ENCODE measurements at places on chromosomes 1 and 21.

- DNase-seq: no peak
Observed at GRCh38 chr1:174777262-174777661, 222.5 kb upstream of the CACYBP start.

GRCh38 chr1:205064741-205065316, 19.4 kb downstream of the TMEM81 start:
- DNase-seq: no peak

DNA sequence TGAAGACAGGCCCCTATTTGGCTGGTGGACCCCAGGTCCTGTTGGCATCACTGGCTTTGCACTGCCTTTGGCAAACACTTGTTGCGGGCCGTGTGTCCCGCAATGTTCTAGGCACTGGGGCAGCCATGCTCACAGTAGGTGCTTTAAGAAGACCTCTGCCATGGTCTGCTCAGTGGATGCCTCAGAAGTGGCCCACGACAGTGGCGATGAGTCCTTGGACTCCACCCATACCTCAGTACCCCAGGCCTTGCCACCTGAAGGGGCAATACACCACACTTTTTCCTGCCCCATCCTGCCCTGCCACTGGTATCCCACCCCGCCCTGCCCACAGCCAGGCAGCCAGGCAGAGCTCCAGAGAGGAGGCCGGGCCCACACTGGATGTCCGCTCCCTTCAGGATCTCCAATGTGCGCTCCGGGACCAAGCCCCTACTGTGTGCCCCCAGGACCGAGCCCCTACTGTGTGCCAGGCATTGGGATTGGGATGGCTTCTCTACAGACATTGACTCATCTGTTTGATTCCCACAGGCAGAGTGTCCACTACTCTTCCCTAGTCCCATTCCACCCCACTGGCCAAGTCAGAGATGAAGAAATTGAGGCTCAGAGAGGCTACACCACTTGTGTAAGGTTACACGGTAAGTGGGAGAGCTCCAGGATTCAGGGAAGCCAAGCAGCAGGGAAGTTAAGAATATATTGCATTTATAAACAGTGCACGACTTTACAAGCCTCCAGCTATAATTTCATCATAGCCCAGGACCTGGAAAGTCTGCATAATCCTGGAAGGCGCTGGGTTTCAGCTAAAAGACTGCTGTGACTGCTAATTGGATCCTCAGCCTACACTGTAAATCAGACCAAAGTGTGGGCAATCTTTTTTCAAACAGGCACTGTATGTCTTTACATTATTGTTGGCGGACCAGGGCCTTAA, 101.6 kb downstream of the DMRTB1 start:
- no peak for DNase-seq

GRCh38 chr1:175774921-175775320, 31.5 kb upstream of the TNR start:
- no peak for DNase-seq

GRCh38 chr1:14652840-14653239, 54.4 kb downstream of the KAZN start:
- DNase-seq: no peak

- no peak for DNase-seq
Observed at GRCh38 chr1:30329263-30329753, 394.1 kb downstream of the MATN1 start.

DNA sequence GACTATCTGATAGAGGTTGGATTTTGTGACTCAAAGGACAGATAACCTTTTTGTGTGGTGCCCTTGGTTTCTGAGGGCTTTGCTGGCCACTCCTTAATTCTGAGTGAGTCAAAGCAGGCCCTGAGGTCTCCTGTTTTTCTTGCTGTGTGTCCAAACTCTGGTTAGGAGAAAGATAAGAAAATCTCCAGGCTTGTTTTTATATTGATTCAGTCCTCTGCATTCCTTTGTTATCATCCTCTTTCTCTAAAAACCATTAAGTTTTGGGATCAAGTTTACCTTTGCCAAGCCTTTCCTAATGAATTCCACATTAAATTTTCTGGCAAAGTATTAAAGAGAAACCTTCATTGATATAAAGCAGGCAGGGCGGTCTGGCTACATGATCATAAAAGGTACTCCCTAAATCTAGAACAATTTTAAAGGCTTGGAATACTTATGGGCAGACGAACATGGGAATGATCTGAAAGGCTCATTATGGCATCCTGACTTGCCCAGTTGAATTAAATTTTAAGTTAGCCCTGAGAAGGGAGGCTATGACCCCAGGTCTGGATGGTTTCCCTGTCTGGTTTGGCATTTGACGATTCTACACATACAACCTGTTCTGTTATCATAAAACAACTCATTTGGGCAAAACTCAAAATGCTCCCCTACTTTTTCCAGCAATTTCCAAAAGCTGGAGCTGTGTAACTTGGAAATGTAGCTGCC, 20.8 kb downstream of the ZBTB8B start:
- DNase-seq: no peak

GRCh38 chr1:242002072-242002471, 3.2 kb upstream of the MAP1LC3C start:
- DNase-seq: no peak

- DNase-seq: no peak
Observed at GRCh38 chr1:108862017-108862610, 5.2 kb upstream of the AKNAD1 start.

DNA sequence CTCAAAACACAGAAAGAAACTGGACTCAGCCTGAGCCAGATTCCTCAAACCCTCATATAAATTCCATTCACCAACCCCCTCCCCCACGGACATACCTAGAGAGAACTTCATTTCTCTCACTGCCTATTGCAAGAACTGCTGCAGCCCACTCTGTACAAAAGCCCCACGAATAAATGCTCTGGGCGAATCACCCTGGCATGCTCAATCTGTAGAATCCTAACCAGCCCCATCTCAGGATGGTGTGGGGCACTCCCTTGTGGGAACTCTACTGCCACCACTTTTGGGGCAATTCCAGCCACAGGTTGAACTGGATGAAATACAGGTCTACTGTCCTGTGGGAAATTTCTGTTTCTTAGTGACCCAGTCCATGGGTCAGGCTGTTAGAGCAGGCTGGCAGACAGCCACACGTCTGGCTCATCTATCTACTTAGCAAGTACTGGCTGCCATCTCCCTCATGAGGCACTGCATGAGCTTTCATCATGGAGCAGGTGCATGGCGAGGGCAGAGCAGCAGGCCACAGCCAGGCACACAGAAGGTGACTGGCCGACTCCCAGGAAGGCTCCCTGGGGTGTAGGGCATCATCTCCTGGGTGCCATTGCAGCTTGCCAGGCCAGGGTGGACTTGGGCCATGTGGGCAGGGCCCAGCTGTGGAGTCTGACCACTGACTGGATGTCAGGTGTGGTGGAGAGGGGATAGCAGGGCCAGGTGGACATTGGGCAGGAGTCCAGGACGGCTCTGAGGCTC, 1.6 kb upstream of the C1orf35 start:
- no peak for DNase-seq

DNA sequence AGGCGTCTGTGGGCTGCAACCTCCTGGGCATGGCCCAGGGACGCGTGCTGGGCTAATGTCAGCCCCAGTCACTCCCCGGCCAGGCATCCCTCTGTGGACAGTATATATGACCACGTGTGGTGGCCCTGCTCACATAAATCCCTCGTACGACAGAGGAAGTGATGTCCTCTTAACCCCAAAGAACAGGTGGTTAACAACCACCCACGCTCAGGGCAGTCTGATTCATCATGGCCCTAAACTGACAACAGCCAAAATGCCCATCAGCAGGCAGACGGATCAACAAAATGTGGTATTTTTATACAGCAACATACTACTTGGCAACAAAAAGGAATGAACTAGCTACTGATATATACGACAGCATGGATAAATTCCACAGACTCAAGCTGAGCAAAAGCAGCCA, 51.0 kb downstream of the ECE1 start:
- no peak for DNase-seq

GRCh38 chr1:3597599-3597964, 13.7 kb downstream of the MEGF6 start:
- no peak for DNase-seq

DNA sequence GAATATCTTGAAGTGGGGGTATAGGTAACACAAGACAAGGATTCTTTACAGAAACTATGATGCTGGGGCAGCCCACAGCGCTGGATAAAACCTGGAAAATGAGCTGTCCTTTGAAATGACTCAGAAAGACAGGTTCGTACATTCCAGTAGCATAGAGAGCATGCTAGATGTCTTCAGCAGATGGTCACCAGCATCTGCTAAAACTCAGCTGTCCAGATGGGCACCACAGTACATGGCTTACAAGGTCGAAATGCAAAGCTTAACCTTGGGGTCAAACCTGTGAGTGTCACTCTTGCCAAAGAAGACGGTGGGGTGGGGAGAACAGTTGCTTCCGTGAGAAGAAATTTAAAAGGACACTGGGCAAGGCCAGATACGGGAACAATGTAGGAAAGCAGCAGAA, 41.3 kb upstream of the TRIM45 start:
- no peak for DNase-seq

Measured in head of caudate nucleus (tissue), 42 donors.